ENCODE measurements at places on chromosomes 12 and 14.

DNA sequence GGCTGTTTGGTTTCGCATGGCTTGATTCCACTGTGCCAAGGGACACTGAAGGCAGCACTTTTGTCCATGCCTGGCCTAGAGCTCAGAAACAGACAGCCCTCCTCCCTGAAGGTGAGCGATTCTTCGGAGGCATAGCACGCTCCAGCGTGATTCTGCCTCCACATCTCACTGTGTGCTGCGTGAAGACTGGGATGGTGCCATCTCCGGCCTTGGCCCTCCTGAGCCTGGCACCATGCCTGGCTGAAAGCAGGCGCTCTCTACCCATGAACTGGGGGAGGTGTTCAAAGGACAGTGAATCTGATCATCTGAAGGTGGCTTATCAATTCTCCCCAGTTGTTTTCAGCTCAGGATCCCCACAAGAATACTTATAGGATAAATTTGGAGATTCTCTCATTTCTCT, 187.4 kb downstream of the TTC7B start:
- DNase-seq = no peak

- no peak for DNase-seq
Measured at GRCh38 chr14:100695423-100695738, 31.3 kb upstream of the DLK1 start.

DNA sequence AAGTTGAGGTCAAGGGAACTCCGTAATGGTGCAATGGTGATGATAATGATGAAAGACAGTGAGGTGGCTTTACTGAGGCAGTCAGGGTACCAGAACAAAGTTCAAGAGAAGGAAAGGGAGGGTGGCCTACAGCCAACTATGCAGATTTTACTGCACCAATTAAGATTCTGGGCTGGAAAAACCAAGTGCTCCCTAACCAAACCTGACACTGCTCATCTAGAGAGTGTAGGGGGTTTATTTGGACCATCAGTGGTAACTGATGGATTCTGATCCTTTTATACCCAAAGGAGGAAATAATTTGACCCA, 387 bp downstream of the LRRC9 start:
- DNase-seq = no peak

DNA sequence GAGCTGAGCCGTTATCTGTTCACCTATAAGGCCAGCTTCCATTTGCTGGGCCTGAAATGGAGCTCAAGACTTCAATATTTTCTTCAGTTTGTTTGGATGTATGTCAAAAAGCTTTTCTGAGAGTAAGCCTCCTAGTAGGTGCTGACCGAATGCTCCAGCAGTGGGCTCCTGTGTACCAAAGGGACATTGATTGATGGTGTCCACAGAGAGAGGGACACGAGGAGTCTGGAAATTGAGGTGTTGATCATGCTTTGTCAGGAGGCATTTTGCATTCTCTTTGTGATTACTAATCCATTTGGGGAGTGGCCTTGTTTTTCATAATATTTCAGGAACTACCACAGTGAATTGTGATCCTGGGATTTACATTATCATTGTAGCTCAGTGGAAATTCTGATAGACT, 107.7 kb upstream of the SLC38A2 start:
- no peak for DNase-seq

All from H4 (cell line).